ENCODE measurements at places on chromosomes 16 and 17.

GRCh38 chr17:8125154-8125946 is 1.4 kb upstream of the HES7 start:
- peak; percentile 80 for DNase-seq

GRCh38 chr16:14193316-14193871 is 122.3 kb downstream of the MRTFB start:
- DNase-seq = peak; percentile 87

- DNase-seq = no peak
Measured at GRCh38 chr17:29549177-29549923, 17.5 kb downstream of the ABHD15 start.

DNA sequence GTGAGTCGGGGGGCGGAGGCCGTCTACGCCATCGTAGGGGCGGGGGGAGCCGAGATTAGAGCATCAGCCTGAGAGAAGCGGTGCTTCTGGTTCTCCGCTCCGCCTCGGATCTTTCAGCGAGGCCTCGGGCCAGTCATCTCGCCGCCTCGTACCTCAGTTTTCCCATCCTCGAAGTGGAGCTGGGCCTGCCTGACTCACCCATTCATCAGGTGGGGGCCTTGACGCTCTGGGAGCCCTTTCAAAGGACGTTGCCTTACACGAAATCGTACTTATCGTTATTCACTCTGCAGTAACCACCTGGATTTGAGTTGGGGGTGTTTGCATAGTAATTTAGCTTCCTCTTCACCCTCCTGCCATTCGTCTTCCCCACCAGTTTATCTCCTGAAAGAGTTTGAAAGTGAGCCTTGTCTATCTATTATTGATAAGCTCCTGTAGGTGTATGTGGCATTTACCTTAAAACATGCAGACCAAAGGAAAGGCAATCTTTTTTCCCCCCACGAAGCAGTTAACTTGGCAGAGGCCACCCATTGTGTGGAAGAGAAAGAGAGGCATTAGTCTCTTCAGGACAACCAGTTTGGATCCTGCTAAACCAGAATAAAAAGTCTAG is 674 bp downstream of the TAF15 start:
- no peak for DNase-seq

GRCh38 chr16:89548344-89549006 is 12.0 kb upstream of the RPL13 start:
- DNase-seq = no peak
